ENCODE measurements at places on chromosomes 2 and 18.

GRCh38 chr2:12424809-12425208 lies 291.9 kb upstream of the TRIB2 start:
- no peak for DNase-seq

DNA sequence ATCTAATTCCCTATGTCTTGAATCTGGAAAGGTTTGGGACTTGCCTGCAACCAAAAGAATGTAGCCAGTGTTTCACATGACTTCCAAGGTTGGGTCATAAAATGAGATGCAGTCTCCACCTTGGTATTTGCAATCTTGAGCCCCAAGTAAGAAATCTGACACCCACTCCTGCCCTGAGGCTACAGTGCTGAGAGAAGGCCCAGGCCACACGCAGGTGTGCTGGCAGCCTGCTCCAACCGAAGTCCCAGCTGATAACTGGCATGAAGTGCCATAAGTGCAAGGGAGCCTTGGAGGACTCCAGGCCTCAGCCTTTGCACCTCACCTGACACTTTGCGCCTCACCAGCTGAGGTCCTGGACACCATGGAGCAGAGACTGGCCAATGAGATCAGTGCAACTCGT lies 182.7 kb downstream of the ANAPC1 start:
- no peak for DNase-seq

- no peak for DNase-seq
Measured at GRCh38 chr2:68294187-68294586, 25.6 kb downstream of the CNRIP1 start.

DNA sequence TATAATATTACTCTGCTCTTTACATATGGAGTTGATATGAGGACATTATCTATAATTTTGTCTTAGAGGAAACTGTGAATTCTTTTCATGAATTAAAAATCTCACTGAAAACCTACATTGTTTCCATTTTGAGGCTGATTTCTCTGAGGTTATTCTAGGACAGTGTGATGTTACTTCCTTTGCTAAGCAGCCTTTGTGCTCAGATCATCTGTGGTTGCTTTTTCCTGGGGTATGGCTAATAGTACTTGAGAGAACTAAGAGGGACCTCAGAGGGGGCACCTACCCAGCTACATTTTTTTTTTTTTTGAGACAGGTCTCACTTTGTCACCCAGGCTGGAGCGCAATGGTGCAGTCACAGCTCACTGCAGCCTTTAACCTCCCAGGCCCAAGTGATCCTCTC lies 8.7 kb upstream of the MPP4 start:
- no peak for DNase-seq

DNA sequence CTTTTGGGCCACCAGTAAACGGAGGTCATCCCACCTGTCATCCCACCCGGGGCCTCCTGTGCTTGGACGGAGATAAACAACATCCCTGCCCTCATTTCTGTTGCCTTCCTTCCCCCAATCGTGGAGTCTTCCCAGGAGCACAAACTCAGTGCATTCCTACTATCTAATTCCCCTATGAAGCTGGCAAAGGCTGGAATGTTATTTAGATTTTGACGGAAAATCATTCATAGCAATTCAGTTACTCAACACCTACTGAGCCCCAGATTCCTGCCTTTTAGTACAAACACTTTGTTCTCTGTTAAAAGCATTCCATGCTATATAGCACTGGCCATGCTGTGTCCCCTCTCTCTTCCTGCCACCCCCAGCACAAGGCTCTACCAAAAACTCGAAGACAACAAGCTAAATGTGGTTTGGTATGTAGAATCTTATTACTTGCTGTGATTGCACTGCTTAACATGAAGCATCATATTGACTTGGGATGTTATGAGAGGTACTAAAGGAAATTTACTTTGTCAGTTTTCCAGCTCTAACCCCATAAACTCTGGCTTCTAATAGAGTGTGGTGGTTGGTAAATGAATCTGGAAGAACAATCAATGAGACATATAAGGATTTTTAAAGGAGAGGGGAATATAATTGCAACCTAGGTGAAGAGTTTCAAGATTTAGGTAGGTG lies 32.3 kb upstream of the IMPA2 start:
- DNase-seq: no peak

GRCh38 chr18:38241216-38241615 lies 675.6 kb upstream of the CELF4 start:
- DNase-seq: no peak

- DNase-seq: no peak
Measured at GRCh38 chr2:123540291-123540690, 484.8 kb upstream of the CNTNAP5 start.

- DNase-seq: peak; percentile 85
Measured at GRCh38 chr2:174121612-174122011, 126.7 kb downstream of the OLA1 start.

- DNase-seq: no peak
Measured at GRCh38 chr2:88159481-88159880, 10.7 kb upstream of the THNSL2 start.

GRCh38 chr2:240295256-240296103 lies 140.0 kb upstream of the GPC1 start:
- DNase-seq: no peak

GRCh38 chr2:88177556-88177955 lies 7.4 kb downstream of the THNSL2 start:
- DNase-seq: no peak

DNA sequence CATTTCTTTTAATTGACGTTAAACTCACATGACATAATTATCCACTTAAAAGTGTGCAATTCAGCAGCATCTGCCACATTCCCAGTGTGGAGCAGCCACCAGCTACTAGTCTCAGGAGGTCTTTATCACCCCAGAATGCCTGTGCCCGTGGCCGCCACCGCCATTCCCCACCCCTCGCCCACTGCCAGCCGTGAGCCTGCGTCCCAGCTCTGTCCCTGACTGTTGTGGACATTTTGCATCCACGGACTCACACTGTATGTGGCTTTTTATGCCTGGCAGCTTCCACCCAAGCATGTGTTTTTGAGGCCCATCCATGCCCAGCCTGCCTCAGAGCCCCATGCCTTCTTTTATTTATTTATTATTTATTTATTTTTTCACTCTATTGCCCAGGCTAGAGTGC lies 9.2 kb downstream of the BOK start:
- DNase-seq: no peak

DNA sequence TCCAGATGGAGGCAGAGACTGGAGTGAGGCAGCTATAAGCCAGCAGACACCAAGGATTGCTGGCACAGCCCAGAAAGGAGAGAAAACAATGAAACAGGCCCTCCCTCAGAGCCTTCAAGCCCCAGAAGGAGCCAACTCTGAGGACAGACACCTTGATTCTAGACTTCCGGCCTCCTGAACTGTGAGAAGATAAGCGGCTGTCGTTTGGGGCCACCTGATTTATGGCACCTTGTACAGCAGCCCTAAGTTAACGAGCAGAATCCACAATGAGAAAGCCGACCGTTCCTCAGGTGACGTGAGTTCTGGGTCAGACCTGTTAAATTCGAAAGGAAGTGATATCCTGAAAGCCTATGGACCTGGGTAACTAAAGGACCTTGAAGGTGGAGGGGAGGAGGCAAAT lies 7.3 kb upstream of the CNDP2 start:
- no peak for DNase-seq

GRCh38 chr2:179272406-179273192 lies 8.0 kb upstream of the SESTD1 start:
- peak; percentile 36 for DNase-seq

DNA sequence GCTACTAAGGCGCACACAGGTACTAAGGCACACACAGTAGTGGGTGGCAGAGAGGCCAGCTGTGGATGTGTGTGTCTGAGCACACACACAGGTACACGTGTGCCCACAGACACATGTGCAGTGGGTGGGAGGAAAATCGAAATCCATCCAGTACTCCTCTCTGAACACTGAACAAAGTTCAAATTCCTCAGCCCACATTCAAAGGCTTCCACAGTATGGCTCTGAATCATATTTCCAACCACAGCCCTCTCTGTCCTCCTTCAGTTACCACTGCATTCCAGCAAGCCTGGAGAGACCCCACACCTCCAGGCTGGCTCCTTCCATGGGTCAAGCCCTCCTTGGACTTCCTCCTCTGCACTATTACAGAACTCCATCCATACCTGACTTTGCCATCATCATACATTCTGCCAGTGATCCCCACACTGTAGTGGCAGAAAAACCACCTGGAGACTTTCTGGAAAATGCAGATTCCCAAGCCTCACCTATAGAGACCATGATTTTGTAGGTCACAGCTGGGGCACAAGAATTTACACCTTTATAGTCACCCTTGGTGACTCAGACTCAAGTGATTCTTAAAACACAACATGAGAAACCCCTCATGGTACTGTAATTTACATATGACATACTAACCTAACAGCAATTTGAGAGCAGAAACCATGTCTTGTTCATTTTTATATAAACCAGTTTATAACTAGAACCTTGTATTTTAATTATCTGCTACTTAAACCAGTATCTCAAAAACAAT lies 31.4 kb downstream of the EPG5 start:
- no peak for DNase-seq

- no peak for DNase-seq
Measured at GRCh38 chr18:38047820-38048219, 482.2 kb upstream of the CELF4 start.

- DNase-seq: peak; percentile 82
Measured at GRCh38 chr2:120847700-120848321, 112.1 kb downstream of the GLI2 start.

- DNase-seq: no peak
Measured at GRCh38 chr18:24446453-24446852, 14.0 kb upstream of the HRH4 start.

GRCh38 chr2:49162151-49162550 lies 7.8 kb upstream of the FSHR start:
- DNase-seq: no peak

DNA sequence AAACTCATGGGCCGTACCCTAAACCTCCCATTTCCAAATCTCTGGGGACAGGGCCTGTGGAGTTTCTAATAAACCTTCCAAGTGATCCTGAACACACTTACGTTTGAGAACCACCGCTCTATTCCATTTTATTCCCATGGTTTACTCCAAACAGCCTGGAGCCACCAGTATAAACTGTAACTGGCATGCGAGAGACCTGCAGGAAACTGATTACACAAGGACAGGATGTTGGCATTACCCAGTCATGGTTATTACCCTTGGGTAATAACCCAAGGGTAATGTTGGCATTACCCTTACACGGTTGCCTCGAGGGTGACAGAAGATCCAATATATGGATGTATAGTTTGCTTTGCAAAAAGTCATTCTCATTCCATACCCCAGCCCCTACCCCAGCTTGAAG lies 37.0 kb upstream of the YPEL5 start:
- DNase-seq: no peak

GRCh38 chr2:208249296-208249695 lies 5.6 kb downstream of the IDH1 start:
- DNase-seq: no peak

GRCh38 chr18:49500201-49500921 lies 13.3 kb upstream of the C18orf32 start:
- peak; percentile 8 for DNase-seq

DNA sequence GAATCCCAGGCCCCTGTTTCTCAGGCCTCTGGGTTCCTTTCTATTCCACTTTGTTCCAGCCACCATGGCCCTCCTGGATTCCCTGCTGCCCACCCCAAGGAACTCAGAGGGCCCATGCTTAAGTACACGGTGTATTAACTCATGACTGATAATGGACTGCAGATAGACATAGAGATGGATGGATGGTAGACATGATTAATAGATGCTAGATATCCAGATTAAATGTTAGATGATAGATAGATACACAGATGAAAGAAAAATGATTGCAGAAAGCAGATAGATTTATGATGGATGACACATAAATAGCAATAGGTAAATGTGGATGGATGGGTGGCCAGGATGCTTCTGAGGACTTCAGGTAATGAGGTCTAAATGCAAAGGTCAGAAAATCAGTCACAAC lies 278.0 kb downstream of the CELF4 start:
- no peak for DNase-seq

DNA sequence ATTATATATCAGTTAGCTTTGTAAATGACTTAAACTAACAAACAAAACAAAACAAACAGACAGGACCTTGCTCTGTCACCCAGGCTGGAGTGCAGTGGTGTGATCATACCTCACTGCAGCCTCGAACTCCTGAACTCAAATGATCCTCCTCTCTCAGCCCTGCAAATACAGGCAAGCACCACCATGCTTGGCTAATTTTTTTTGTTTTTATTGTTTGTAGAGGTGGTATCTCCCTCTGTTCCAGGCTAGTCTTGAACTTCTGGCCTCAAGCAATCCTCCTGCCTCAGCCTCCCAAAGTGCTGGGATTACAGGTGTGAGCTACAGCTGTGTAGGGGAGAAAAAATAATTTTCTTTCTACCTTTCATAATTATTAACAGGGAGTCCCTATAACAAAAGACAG lies 33.8 kb upstream of the PPM1B start:
- no peak for DNase-seq

DNA sequence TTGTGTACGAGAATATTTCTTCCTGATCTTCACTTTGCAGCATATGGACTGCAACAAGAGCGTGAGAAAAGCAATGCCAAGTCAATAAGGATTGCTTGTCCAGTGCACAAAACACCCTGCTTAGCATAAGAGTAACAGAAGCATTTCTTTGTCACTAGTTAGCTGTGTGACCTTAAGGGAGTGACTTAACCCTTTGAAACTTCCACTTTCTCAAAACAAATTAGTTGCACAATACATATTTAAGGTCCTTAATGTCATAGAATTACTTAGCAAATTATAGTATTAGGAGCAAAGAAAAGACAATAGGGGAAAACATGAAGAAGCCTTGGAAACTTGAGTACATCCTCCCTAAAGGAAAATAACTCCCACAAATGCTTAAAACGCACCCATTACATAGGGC lies 230.1 kb downstream of the RNF152 start:
- DNase-seq: no peak

DNA sequence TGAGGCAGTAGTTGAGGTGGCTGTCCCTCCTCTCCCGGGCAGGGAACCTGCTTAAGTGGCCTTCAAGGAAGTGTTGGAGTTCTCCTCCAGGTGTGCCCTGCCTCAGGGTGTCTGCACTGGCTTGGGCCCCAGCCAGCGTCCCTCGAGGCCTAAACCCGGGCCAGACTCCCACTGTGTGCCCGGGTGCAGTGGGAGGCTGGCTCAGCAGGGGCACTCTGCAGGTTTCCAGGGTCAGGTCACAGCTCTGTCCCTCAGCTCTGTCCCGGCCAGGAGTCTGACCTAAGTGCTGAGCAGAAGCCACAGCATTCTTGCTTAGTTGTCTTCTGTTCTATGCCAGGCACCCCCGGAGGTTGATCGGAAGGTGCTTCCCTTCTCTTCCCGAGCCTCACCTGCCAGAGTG lies 69.0 kb upstream of the OTOS start:
- no peak for DNase-seq

DNA sequence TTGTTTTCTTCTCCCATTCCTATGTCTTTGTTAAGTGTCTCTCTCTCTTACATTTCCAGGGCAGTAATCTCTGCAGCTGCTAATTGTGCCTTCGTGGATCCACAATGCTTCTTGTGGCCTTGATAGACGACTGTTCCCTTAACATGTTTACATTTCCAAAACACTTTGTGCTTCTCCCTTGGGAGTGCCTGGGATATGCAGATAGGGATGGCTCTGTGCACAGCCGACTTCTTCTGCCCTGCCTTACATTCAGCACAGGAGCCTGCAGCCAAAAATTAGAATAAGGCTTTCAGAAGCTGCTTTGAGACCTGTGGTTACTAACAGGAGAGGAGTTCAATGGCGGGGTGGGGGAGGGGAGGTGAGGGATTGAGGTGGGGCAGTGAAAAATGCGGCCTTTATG lies 328.9 kb downstream of the TDRD15 start:
- no peak for DNase-seq

All from NCI-H1417 (cell line).